ENCODE measurements at places on chromosomes 4 and X.

GRCh38 chrX:70398899-70399298 is 24.2 kb upstream of the GDPD2 start:
- no peak for DNase-seq

- DNase-seq: no peak
Observed at GRCh38 chr4:172243551-172243950, 430.3 kb downstream of the GALNTL6 start.

- DNase-seq: no peak
Observed at GRCh38 chr4:76969941-76970529, 20.5 kb downstream of the SEPTIN11 start.

DNA sequence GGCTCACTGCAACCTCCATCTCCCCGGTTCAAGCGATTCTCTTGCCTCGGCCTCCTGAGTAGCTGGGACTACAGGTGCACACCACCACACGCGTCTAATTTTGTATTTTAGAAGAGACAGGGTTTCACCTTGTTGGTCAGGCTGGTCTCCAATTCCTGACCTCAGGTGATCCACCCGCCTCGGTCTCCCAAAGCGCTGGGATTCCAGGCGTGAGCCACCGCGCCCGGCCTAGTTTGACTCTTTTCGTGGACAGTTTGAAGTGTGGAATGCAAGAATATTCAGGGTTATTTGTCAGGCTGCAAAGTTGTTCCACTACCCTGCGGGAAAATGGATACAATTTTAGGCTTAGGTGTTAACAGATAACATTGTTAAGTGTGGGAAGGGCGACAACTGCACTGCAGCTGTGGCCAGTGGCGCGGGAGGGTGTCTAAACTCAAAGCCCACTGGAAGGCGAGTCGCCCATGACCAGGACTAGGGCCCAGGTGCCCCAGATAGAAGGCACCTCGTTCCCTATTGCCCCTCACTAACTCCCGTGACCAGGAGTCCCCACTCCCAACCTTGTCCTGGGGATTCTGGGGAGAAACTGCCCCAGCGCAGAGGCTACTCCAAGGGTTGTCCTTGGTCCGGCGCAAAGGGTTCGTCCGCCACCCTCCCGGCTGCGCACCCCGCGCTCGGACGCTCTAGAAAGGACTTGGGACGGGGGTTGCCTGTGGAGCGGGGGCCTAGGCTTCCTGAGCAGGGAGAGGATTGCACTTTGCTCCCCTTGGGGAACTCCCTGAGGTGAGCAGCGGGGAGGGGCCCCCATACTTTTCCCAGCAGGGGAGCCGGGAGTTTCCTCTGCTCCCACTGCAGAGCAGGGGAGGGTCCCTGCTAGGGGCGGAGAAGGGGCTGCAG is 1.1 kb upstream of the CD99 start:
- DNase-seq: no peak

DNA sequence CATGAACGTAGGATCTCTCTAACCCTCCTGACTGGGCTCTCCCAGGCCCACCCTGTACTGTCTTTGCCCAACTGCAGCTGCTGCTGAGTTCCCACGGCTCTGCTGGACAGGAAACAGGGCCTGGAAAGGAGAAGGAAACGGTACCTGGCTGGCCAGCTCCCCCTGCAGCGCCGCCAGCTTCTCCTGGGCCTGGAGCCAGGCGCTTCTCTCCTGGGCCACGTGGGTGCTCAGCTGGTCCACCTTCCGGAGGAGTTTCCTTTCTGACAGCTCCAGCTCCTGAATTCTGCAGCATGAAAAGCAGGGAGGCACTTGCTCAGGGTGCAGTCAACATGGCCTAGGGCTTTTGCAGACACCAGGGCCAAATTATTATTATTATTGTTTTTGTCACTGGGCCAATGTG is 6.5 kb downstream of the C4orf50 start:
- peak; percentile 30 for DNase-seq

GRCh38 chrX:154140206-154140605 is 3.8 kb upstream of the OPN1LW start:
- no peak for DNase-seq

- DNase-seq: no peak
Observed at GRCh38 chr4:100428051-100428450, 89.8 kb downstream of the EMCN start.

- DNase-seq: no peak
Observed at GRCh38 chr4:150211799-150212445, 133.7 kb downstream of the DCLK2 start.

DNA sequence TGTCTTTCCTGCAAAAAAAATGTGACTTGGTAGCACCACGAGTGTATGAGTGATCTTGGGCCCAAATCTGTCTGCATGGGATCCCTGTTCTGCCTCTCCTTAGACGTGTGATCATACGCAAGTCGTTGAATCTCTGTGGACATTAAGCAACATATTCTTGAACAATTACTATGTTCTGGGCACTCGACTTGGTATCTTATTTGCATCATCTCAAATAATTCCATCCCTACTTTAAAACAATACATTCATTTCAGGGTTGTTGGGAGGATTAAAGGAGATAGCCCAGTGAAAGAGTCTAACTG is 145.4 kb upstream of the CPEB2 start:
- no peak for DNase-seq

GRCh38 chr4:87559090-87559837 is 30.1 kb upstream of the SPARCL1 start:
- DNase-seq: peak; percentile 98

GRCh38 chr4:33577791-33578190 is 2666.5 kb downstream of the ARAP2 start:
- no peak for DNase-seq

- DNase-seq: no peak
Observed at GRCh38 chr4:75048208-75048879, 115.4 kb downstream of the PARM1 start.

- no peak for DNase-seq
Observed at GRCh38 chr4:145001635-145002034, 96.4 kb downstream of the ANAPC10 start.

GRCh38 chr4:14831416-14831815 is 170.9 kb upstream of the CPEB2 start:
- DNase-seq: no peak

DNA sequence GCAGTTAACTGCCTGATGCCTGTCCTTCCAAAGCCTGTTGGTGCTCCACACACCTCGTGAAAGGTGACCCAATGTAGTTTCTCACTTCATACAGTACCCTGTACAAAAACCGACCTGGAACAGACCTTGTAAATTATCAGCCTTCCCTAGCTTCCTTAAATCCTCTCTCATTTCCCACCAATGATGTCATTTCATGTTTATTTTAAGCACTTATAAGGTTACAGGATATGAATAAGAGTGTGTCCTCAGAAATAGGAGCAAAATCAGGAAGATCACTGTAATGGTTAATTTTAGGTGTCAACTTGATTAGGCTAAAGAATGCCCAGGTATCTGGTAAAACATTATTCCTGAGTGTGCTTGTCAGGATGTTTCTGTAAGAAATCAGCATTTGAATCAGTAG is 44.7 kb downstream of the TMEM150C start:
- no peak for DNase-seq

DNA sequence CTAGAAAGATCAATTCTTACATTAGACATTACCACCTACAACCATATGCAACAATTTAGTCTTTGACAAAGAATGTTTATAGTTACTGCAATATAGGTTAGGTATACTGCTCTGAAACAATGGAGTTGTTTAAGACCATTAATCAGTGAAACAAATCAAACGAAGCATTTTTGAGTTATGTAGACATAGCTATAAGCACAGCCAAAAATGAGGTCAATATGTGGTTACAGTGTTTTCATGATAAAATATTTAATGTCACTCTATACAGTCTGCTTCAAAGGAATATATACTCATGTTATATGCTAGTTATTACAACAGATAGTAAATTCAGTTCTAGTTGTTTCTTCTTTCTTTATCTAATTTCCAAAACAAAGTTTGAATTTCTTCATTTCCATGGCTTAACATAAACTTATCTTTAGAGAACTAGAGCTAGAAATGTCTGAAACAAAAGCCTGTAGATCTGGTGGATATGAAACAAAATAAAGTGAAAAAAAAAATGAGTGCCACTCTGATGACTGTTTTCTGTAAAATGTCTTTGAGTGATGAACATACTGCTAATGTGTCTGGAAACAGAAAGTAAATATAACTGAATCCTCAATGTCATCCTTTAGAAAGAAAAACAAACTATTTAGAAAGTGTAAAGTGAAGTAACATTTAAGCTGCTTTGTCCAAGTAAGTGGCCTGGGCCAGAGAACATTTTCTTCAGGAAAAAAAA is 809.0 kb downstream of the FAT4 start:
- DNase-seq: no peak

DNA sequence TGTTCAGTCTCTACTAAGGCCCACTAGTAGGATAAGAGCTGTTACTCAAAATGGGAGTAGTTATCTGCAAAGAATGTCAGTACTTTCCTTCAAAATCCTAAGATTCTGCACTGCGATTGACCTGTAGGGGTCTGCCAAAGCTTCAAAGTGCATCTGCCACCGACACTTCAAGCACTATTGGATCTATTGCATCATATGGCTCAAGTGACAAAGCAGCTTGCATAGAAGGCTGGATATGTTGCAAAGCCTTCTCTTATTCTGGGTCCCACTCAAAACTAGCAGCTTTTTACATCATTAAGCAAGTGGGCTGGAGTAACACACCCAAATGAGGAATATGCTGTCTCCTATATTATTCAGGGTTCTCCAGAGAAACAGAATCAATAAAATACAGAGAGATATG is 115.4 kb upstream of the EMCN start:
- no peak for DNase-seq

GRCh38 chr4:54234497-54235205 is 5.6 kb downstream of the PDGFRA start:
- DNase-seq: no peak

- DNase-seq: no peak
Observed at GRCh38 chr4:175970072-175970471, 95.6 kb upstream of the WDR17 start.

DNA sequence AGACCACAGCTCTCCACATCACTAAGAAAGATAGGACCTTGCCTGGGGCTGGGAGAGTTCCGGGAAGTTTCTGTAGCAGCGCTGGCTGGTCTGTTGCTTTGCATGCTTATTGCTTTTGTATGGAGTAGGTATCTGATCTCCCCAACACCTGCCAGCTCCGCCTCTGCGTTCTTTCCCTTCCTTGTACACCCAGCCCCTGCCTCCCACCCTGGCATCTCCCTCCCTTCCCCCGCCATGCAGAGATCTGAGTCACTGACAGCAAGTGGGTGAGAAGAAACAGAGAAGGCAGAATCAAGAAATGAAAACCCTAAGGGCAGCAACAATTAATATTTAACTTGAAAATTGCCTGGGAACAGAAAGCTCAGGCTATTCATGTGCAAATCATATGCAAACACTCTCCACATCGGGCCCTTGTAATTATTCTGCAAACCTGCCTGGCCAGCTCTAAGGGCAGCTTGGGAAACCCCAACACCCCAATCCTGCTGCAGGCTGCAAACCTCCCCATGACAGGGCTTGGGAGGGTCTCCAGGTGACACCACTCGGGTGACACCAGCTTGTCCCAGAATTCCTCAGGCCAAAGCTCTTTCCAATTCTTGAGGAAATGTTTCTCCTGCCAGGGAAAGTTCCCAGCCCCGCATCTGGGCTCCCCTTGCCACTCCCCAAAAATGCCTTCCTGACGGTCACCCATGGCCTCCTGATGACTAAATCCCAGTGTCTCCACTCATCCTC is 257.2 kb downstream of the FBXW7 start:
- peak; percentile 39 for DNase-seq

DNA sequence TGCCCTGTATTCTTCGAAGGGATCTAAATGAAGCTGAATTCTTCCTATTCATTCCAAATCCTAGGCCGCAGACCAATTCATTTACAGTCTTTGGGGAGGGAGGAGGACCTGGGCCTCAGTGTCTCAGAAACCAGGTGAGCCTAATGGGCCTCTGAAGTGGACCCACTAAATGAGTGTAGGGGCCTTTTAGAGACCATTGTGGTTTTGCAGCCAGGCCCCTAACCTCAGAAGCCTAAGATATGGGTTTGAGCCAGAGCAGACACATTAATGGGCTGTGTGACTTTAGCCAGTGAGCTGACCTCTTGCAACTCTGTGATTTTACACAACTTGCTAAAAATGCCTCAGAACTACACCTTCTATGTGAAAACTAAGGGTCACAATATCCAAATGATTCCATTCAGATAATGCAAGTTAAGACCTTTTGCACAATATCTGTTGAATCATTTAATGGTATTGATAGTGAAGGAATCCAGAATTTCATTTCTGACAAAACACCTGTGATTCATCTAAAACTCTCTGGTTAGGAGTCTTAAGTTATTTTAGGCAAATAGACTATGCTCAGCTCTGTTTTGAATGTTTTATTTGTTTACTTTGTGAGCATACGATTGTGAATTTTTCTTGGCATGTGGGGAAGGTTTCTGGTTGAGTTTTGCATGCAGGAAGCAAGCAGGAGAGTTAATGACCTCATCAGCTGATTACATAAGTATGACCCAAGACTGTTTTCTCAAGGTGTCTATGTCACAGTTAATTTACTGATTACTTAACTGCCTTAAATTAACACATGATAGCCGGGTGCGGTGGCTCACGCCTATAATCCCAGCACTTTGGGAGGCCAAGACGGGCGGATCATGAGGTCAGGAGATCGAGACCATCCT is 75.0 kb downstream of the EVC start:
- DNase-seq: no peak

DNA sequence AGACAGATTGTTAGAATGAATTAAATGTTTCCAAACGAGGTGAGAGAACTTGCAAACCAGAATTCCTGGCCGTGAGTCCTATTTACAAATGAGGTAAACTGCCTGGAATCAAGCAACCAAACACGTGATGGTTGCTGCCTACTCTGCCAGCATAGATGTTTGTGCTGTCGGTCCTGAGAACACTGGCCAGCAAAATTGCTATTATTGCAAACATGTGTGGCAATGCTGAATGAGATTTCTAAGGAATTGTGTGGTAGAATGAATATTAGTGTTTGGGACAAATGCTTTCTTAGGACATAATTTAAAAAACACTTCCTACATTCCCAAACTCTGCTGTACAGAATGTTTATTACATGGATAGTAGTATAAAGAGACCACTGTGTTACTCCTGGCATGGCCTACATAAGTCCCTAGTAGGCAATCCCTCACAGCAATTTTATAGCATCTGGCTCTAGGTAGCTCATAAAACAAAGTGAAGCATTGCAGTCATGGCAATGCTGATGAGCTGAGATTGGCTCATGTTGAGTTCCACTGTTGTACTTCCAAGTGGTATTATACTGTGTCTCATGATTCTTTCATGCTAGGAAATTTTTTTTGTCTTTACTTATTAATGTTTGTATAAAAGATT is 605.2 kb upstream of the EPHA5 start:
- DNase-seq: no peak

- DNase-seq: no peak
Observed at GRCh38 chr4:180372691-180373090, 1870.5 kb upstream of the TENM3 start.

- DNase-seq: no peak
Observed at GRCh38 chrX:24178441-24178840, 28.9 kb downstream of the ZFX start.

- DNase-seq: no peak
Observed at GRCh38 chr4:52968241-52968640, 106.1 kb downstream of the RASL11B start.

- no peak for DNase-seq
Observed at GRCh38 chrX:136192839-136193414, 45.6 kb downstream of the FHL1 start.
